ENCODE measurements at places on chromosomes 4 and X.

GRCh38 chr4:86452924-86453531 lies 93.2 kb upstream of the MAPK10 start:
- DNase-seq, result no peak

- no peak for DNase-seq
These were observed 104.2 kb downstream of the AFF1 start for GRCh38 chr4:87038837-87039615.

DNA sequence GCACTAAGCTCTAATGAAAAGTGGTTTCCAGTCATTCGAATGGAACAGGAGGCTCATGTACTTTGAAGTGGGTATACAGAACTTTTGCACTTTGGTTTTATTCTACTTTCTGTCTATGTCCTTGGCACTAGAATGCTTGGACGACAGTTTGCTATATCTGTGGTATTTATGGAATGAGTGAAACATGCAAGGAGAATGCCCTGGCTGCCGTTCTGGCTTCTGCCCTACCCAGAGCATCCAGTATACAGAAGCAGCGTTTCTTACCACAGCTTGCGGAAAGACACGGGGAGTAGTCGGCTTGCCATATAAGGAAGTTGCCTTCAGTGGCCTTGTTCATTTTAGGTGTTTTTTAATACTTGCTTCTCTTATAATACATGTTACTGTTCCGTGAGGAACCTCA lies 98.0 kb downstream of the TBL1X start:
- DNase-seq, result no peak

DNA sequence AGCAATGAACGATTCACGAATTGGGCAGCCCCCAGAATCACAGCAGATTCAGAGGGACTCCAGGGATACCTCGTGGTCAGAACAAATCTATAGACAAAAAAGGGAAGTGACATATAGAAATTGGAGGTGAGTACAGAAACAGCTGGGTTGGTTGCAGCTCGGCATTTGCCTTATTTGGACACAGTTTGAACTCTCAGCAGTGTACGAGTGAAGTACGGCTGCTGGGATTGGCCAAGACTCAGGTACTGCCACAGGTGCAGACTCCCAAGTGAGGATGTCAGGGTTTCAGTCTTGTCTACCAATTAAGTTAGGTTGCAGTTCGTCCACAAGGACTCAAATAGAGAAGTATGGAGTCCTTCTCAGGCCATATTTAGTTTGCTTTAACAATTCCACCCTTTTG lies 28.2 kb downstream of the HTT-AS start:
- no peak for DNase-seq

- no peak for DNase-seq
These were observed 854 bp downstream of the RNF113A start for GRCh38 chrX:119870626-119871131.

All from NCI-H1930 (cell line).